ENCODE measurements at places on chromosomes 4 and X.

DNA sequence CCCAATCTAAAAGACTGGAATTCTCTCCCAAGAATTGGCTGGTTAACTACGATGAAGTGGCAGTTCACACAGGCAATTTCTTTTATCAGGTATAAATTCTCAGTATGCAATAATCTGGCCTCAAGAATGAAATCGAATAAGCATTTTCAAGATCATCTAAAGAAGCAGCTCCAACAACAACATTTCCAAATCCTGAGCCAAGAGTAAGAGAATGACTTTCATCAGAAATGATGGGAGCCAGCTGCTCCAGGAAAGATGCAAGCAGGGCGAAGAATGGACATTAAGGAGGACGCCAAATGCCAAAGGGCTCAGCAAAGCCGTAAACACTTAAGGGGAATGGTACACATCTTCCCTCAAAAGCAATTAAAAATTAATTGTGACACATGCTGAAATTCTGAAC is 12.0 kb downstream of the ADAMTS3 start:
- no peak for DNase-seq

GRCh38 chr4:88356771-88357170 is 21.9 kb upstream of the HERC6 start:
- peak; percentile 3 for DNase-seq

GRCh38 chr4:185834088-185834487 is 22.1 kb upstream of the SORBS2 start:
- DNase-seq, result no peak

DNA sequence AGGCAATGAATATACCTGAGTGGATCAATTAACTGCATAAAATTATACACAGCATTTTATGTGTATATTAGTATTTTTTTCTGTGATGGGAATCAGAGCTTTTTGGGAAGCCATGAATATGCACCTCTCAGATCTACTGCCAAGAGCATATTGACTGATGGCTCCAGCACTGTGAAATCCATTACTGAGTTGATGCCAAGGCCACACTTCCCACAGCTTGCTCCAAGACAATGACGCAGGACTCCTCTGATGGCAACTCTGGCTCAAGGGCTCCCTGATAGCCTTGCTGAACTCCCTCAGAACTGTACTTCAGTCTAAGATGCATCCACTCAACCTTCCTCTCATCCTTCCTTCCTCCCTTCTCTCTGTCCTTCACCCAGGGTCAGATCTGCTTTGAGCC is 82.7 kb downstream of the OTC start:
- DNase-seq, result no peak

GRCh38 chr4:186240848-186241491 is 13.7 kb downstream of the KLKB1 start:
- no peak for DNase-seq

- peak; percentile 66 for DNase-seq
Measured at GRCh38 chr4:153643406-153644383, 40.4 kb upstream of the TLR2 start.

DNA sequence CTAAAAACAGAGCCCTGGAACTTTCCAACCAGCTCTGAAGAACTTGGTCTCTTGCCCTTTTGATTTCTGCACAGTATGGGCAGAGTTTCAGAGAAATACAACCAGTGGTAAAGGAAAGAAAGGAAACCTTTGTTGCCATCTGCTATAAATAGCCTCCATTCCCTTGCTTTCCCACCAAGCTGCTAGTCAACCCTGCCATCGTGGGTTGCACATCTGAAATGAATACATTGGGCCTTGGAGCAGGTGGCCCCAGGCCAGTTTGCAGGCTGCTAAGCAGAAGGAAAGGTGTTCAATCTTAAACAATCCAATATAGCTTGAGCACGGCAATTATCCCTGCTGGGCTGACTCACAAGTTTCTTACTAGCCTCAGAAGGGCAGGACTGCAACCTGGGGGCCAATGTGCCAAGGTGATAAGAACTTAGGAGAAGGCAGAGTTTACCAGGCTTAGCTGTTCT is 142.5 kb downstream of the PPARGC1A start:
- no peak for DNase-seq

DNA sequence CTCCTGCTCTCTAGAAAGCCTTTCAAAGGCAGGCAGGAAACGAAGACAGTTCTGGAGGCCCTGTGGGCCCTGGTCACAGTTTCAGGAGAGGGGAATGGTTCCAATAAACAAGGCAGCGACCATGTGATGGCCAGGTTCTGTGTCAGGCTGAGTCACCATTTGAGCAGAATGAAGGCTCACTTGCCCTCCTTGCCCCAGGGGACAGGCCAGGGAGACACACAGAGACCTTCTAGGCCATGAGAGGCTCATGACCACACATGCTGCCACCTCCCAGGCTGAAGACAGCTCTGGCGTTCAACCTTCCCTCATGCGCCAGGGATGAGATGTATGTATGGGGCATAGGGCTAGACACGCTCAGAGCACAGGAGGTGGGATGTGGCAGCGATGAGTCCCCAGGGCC is 22.9 kb upstream of the TRIM2 start:
- peak; percentile 58 for DNase-seq

- no peak for DNase-seq
Measured at GRCh38 chr4:71069063-71069462, 75.6 kb downstream of the DCK start.

- DNase-seq, result no peak
Measured at GRCh38 chrX:111521169-111521568, 9.7 kb downstream of the SERTM2 start.

GRCh38 chr4:70703619-70704214 is 15.4 kb downstream of the UTP3 start:
- DNase-seq, result peak; percentile 64

DNA sequence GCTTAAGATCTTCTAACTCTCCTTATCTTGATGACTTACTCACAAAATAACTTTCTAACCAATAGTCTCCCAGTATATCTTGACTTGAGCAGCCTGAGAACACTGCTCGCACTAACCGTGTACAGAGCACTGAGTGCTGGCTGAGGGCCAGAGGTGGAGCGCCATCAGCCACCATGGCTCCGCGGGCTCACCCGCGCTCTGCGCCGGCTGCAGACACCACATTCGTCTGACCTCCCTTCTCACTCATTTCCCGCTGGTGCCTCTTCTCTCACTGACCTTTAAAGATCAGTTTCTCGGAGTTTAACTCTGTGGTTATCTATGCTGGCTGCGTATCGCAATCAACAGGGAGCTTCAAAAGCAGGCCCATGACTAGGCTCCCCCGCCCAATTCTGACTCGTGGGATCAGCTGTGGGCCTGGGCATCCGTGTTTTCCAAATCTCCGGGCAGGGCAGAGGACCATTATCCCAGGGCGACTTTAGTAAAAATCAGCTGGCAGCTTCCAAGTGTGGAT is 78.6 kb downstream of the HAUS3 start:
- DNase-seq, result no peak

GRCh38 chr4:140704392-140704960 is 51.7 kb downstream of the TBC1D9 start:
- DNase-seq, result no peak

DNA sequence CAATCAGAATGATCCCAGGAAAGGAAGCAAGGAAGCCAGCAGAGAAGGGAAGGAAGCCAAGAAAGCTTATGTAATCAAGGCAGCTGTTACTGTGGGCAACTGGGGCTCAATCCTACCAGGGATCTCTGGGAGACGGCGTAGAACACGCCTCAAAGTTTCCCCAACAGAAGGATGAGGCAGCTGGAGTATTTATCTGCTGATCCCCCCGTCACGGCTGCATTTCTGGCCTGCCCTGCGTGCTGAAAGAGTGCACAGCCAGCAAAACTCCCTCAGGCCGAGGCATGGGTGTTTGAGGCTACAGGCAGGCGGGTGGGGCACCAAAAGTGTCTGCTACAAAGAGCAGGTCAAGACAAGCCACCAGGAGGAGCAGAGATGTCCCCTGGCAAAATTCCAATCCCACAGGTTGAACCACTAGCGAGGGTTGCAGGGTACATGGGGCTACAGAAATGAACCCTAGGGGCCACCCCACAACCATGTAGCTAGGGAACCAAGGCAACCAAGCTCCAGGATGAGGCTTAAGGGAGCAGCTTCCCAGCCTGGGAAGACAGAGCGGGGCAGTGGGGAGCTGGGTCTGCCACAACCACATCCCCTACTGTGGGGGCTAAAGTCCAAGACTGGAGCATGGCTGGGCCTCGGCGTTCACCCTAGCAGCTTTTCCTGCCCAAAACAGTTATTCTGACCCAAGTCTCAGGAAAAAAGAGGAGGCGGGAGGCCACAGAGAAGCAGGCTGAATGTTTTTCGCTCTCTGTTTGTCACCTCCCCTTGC is 113.4 kb downstream of the BCOR start:
- DNase-seq, result peak; percentile 18

- no peak for DNase-seq
Measured at GRCh38 chrX:23079347-23079746, 79.6 kb downstream of the DDX53 start.

DNA sequence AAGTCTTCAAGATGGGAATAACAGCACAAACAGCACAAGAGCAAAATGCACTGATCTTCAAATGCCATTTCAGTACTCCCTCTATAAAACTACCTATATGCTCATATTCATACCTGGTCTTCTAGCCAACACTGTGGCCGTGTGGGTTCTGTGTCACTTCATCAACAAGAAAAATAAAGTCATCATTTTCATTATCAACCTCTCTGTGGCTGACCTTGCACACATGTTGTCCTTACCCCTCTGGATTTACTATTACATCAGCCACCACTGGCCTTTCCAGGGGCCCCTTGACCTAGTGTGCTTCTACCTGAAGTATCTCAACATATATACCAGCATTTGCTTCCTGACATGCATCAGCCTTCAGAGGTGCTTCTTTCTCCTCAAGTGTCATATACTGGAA is 59.6 kb upstream of the GPR174 start:
- no peak for DNase-seq

GRCh38 chr4:133178956-133179355 is 29.9 kb downstream of the PCDH10 start:
- peak; percentile 18 for DNase-seq

GRCh38 chrX:68684291-68684918 is 36.9 kb downstream of the STARD8 start:
- peak; percentile 73 for DNase-seq

GRCh38 chr4:110704748-110705439 is 82.0 kb upstream of the PITX2 start:
- no peak for DNase-seq

- DNase-seq, result no peak
Measured at GRCh38 chr4:2273221-2273620, 11.3 kb upstream of the MXD4 start.

DNA sequence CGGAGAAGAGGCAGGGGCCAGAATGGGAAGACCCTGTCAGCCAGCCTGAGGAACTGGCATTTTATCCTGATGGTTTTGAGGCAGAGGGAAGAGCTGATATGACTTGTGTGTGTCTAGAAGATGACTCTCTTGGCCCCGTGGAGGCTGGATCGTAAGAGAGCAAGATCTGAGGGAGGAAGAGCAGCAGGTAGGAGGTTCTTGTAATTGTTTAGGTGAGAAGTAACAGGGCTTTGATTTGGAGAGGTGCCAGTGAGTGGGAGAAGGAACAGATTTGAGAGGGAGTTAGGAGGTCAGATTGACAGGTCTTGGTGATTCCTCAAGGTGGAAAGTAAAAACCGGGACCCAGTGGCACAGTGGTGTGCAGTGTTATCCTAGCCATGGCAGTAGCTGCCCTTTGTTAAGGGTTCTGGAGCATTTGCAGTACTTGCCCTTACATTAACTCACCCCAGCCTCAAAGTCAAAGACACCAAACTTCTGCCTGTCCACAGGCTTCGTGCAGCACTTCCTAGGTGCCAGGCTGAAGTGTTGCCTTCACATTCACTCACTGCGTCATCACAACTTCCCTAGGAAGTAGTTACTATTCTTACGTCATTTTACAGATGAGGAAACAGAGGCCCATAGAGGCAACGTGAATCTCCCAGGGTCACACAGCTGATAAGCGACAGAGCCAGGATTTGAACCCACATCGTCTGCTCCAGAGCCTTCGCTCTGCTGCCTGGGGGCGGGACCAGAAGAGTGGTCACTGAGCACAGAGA is 23.7 kb downstream of the RTL5 start:
- no peak for DNase-seq

DNA sequence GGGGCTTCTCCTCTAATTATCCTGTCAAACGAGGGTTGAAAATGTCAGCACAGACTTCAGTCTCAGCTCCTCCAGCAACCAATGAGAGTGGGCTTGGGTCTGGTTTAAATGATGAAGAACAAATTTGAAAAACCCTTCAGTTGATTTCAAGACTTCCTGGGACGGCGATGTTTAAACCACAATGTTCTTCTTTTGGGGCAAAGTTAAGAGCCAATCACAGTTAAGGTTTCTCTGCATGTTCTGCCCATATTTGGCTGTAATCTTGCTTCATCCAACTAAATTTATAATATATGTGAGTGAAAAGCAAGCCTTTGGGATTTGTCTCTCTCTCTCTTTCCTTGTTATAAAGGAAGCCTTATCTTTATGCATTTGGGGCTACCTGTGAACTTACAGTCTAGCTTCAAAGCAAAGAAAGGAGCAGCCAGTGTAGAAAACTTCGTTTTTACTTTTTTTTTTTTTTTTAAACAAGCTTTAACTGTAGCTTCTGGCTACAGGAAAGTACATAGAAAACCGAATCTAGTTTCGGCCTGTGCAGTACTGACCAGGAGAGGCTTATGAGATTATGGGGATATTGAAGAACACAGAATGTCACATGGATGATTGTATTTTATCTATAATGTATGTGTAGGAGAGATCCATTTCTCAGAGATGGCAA is 46.8 kb upstream of the FAM9C start:
- no peak for DNase-seq

GRCh38 chr4:143381189-143382118 is 44.8 kb downstream of the GAB1 start:
- DNase-seq, result peak; percentile 89

DNA sequence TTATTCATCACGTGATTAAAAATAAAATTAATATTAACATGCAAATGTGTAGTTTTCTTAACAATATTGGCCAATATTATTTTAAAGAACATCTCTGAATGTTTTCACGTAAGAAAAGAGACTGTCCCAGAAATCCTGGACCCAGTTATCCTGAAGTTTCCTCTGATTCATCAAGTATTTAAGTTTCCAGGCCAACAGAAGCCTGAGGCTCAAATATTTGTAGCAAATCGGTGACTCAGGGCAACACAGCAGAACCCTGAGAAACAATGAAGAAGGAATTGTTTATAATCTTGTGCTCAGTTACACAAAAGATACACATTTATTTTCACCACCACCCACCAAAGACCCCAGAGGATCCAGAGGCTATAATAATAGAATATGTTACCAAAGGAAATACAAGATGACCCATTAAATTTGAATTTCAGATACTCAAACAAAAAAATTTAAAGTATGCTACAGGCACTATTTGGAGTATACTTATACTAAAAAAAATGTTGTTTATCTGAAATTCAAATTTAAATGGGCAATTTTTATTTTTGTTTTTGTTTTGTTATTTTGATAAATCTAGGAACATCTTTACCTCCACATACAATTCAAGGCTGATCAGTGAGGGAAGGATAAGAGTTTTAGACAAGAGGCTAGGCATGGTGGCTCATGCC is 33.9 kb upstream of the SLC7A11 start:
- DNase-seq, result peak; percentile 92

GRCh38 chr4:127403471-127404084 is 229.2 kb upstream of the INTU start:
- no peak for DNase-seq

- DNase-seq, result peak; percentile 50
Measured at GRCh38 chrX:19579485-19579884, 64.2 kb upstream of the MAP3K15 start.

Measured in EH (cell line).